Naive B cell (primary cell): ENCODE measurements at places on chromosomes 1 and 21.
A peak's percentile ranks its signal among the peaks of the same experiment; 100 is the strongest.

DNA sequence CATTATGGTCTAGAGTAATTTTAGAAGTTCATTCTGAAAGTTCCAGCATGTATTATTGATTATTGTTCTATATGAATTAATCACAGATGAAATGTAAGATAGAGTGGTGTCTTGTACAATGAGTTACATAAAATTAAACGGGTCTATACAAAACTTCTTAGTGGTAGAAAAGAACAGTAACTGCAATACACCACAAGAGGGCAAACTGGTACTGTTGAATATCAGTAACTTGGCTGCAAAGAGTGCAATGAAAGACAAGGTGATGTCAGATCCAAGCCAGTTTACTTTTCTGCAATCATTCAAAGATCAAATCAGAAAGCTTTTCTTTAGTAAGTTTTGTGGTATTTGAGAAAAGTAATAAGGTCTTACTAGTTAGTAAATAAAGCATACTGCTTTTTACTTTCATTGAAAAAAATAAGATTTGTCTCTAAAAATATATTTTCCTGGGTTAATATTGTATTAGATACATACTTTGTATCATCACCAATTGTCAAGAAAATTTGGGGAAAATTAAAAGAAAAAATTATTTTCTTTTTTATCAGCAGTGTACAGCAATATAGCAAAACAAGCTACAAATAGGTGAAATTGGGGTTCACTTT is 66.4 kb upstream of the BTG3 start:
- no peaks in the 10 kb centered on the region for H3K36me3 ChIP-seq
- H3K4me1 ChIP-seq, result no peaks in the 10 kb centered on the region
- H3K27ac ChIP-seq, result no peak overlapping the region
- no peak overlapping the region for H3K4me3 ChIP-seq
- no peaks in the 10 kb centered on the region for H3K27me3 ChIP-seq

DNA sequence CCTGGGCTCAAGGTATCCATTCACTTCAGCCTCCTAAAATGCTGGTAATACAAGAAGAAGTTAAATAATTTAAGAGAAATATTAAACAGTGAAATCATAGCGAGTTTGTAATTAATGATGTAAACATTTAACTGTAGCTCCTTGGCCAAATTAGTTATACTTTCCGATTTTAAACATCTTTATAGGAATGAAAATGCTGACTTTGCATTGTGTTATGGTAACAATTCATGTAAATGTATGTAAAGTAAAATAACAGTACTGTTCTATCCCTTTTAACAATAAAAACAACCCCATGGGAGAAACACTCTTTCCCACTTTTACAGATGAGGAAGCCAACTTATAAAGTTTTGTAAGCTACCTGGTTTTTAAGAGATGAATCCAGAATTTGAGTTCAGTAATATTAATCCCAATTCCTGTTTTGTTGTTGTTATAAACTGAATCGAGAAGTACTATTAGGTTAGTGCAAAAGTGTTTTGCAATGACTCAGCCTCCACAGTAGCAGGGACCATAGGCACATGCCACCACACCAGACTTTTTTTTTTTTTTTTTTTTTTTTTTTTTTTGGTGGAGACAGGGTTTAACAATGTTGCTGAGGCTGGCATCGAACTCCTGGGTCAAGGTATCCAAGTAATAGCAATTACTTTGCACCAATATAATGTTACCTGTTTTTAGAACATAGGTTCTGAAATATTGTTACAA is 1360.4 kb downstream of the BRINP3 start:
- no peaks in the 10 kb centered on the region for H3K36me3 ChIP-seq
- H3K4me3 ChIP-seq, result no peak overlapping the region
- no peaks in the 10 kb centered on the region for H3K27me3 ChIP-seq
- no peak for DNase-seq
- no peaks in the 10 kb centered on the region for H3K4me1 ChIP-seq

GRCh38 chr1:201020040-201020591 is 3.4 kb downstream of the KIF21B start:
- peak overlapping the region; percentile 88 for H3K4me3 ChIP-seq
- H3K36me3 ChIP-seq, result no peaks in the 10 kb centered on the region
- peak overlapping the region; percentile 98 for H3K27ac ChIP-seq
- no peaks in the 10 kb centered on the region for H3K27me3 ChIP-seq
- DNase-seq, result peak; percentile 39

DNA sequence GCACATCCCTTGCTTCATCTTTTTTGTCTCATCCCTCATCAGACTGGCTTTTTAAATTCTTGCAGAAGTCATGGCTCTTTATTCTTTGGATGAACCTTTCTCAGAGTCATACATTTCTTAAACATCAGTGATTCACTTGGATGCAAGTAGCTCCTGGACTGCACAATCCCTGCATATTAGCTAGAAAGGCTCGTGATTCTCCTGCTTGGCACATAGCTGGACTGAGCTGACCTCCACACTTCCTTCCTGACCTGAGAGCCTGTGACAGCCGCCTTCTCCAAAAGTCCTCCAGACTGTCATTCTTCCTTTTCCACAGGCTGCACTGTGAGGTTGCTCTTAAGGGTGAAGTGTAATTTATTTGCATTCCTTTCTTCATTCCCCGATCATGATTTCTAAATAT is 109.4 kb downstream of the RGL1 start:
- H3K27me3 ChIP-seq, result peaks cover 5% of the 10 kb centered on the region
- no peak overlapping the region for H3K27ac ChIP-seq
- no peaks in the 10 kb centered on the region for H3K36me3 ChIP-seq
- no peak for DNase-seq

GRCh38 chr1:47491341-47491753 is 53.5 kb downstream of the FOXD2 start:
- H3K36me3 ChIP-seq, result no peaks in the 10 kb centered on the region
- H3K4me1 ChIP-seq, result no peaks in the 10 kb centered on the region
- peaks cover 42% of the 10 kb centered on the region for H3K27me3 ChIP-seq
- H3K27ac ChIP-seq, result no peak overlapping the region
- no peak for DNase-seq

DNA sequence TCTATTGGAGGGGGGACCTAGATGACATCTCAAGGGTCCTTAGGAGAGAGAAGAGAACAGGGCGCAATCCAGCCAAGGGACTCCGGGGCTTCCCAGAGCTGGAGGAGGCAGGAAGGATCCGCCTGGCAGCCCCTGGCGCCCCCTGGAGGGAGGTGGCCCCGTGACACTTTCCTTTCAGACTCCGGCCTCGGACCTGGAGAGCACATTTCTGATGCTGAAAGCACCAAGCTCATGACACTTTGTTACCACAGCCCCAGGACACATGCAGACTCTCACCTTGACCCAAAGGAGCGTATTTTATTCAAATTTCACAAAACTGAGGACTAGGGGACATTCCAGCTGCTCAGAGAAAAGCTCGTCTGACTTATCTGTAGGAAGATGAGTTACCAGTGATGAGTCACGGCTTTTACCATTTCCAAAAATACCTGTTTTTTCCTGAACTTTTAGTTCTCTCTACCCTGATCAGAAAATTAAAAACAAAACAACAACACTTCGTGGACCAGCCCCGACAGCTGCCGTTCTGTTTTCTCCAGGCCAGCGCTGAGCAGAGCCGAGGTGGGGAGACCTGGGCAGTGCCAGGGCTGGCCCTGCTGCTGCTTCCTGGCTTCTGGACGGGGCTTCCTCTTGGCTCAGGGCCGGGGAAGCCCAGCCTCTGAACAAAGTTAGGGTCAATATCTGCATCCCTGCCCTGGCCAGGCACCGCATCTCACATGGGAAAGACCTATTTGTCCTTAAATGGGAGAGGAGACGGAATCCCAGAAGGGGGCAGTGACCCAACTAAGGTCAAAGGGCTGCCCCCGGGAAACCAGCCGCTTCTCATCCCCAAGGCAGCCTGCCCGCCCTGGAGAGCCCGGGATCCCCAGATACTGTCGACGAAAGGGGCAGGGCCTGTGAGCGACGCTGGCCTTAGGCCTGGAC is 21.6 kb upstream of the POFUT2 start:
- DNase-seq, result no peak
- H3K27ac ChIP-seq, result peak overlapping the region; percentile 83
- H3K4me1 ChIP-seq, result no peaks in the 10 kb centered on the region
- peaks cover 19% of the 10 kb centered on the region for H3K27me3 ChIP-seq

GRCh38 chr1:50959303-50959912 is 659 bp downstream of the FAF1 start:
- H3K27me3 ChIP-seq, result no peaks in the 10 kb centered on the region
- peak overlapping the region; percentile 93 for H3K27ac ChIP-seq
- peaks cover 22% of the 10 kb centered on the region for H3K4me1 ChIP-seq
- no peak for DNase-seq

DNA sequence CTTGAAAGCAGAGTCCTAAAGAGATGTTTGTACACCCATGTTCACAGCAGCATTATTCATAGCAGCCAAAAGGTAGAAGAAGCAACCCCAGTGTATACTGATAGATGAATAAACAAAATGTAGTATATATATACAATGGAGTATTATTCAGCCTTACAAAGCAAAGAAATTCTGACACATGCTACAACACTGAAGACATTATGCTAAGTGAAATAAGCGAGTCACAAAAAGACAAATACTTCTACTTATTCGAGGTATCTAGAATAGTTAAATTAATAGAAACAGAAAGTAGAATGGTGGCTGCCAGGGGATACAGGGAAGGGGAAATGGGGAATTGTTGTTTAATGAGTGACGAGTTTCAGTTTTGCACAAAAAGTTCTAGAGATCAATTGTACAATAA is 23.5 kb downstream of the COP1 start:
- no peak for DNase-seq
- H3K4me3 ChIP-seq, result no peak overlapping the region
- peaks cover 39% of the 10 kb centered on the region for H3K4me1 ChIP-seq
- H3K36me3 ChIP-seq, result no peaks in the 10 kb centered on the region
- H3K27me3 ChIP-seq, result no peaks in the 10 kb centered on the region

DNA sequence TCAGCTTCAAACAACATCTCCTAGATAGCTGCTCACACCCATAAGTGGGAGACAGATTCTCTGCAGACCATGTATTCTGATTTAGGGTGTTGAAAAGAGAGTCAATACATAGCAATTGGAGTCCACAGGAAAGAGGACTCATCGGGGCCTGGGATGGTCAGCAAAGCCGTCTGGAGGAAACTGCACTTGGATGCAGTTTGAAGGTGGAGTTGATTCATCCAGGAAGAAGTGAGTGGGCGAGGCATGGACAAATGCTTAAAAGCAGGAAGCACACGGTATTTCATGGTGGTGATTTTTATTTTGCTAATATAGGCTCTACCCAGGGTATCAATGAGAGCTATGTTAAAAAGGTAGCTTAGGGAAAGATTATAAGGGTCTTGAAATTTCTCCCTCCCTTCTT is 36.8 kb upstream of the DIRAS3 start:
- DNase-seq, result no peak
- no peaks in the 10 kb centered on the region for H3K4me1 ChIP-seq
- H3K27ac ChIP-seq, result no peak overlapping the region
- no peaks in the 10 kb centered on the region for H3K36me3 ChIP-seq
- H3K27me3 ChIP-seq, result peaks cover 13% of the 10 kb centered on the region

- DNase-seq, result no peak
- no peaks in the 10 kb centered on the region for H3K36me3 ChIP-seq
- no peak overlapping the region for H3K4me3 ChIP-seq
- no peak overlapping the region for H3K27ac ChIP-seq
- no peaks in the 10 kb centered on the region for H3K4me1 ChIP-seq
Measured at GRCh38 chr1:203985676-203986075, 87.2 kb upstream of the SOX13 start.

DNA sequence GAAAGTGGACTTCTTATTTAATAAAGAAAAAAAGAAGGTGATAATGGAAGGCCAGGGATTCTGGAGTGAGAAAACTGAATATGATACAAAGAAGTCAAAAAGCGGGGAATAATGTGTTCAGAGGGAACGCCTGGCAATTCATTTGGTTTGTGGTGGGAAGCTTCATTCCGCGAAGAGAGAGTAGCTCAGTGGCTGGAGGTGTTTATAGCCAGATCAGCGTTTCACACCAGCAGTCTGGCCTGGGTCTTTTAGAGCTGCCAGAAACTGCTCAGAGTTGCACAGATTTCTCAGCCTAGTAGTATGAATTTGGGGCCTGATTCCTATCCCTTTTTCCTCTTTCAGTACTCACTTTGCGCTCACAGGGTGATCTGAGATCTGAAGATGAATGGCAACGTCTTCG is 67.8 kb upstream of the IPO9 start:
- H3K27me3 ChIP-seq, result no peaks in the 10 kb centered on the region

- H3K4me1 ChIP-seq, result peaks cover 1% of the 10 kb centered on the region
- H3K27ac ChIP-seq, result no peak overlapping the region
- no peak overlapping the region for H3K4me3 ChIP-seq
- no peak for DNase-seq
- no peaks in the 10 kb centered on the region for H3K36me3 ChIP-seq
- peaks cover 7% of the 10 kb centered on the region for H3K27me3 ChIP-seq
Measured at GRCh38 chr1:204198348-204199340, 2.4 kb upstream of the KISS1 start.

DNA sequence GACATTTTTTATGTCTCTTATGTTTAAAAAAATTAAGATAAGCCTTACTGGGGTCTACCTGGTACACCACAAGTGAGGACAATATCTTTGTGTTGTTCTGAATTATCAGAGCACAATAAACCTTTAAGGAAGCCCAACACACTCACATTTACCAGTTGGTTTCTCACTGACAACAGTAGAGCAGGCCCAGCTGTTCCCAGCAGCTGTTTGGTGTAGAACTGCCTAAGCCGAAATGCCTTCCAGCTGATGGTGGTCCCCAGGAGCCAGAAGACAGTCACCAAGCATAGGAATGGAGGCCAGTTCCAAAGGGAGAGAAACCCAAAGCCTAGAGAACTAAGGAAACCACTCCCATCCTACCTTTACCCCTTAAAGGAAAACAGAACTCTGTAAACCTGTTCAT is 428.6 kb upstream of the CAMK1G start:
- H3K4me1 ChIP-seq, result no peaks in the 10 kb centered on the region
- no peak overlapping the region for H3K27ac ChIP-seq
- H3K36me3 ChIP-seq, result no peaks in the 10 kb centered on the region
- H3K27me3 ChIP-seq, result peaks cover 5% of the 10 kb centered on the region
- H3K4me3 ChIP-seq, result no peak overlapping the region

GRCh38 chr21:40466893-40467483 is 380.0 kb downstream of the DSCAM start:
- H3K36me3 ChIP-seq, result no peaks in the 10 kb centered on the region
- no peak for DNase-seq
- H3K4me3 ChIP-seq, result no peak overlapping the region
- no peaks in the 10 kb centered on the region for H3K27me3 ChIP-seq

GRCh38 chr1:16464917-16465625 is 24.5 kb downstream of the NECAP2 start:
- H3K4me1 ChIP-seq, result no peaks in the 10 kb centered on the region
- no peak overlapping the region for H3K4me3 ChIP-seq
- no peaks in the 10 kb centered on the region for H3K27me3 ChIP-seq

- peak within 1 kb of the TSS; percentile 99 for H3K4me3 ChIP-seq
- peaks cover 9% of the 10 kb centered on the region for H3K36me3 ChIP-seq
- peaks cover 46% of the 10 kb centered on the region for H3K4me1 ChIP-seq
- H3K27me3 ChIP-seq, result no peaks in the 10 kb centered on the region
- no peak for DNase-seq
- peak within 1 kb of the TSS; percentile 96 for H3K27ac ChIP-seq
Measured at GRCh38 chr1:155173478-155174323, at the start of gene TRIM46. Gene TRIM46 (plus strand): TSS chr1:155173849. CDS start chr1:155173967, 118 bp downstream.
